ENCODE measurements at places on chromosomes 4 and X.

DNA sequence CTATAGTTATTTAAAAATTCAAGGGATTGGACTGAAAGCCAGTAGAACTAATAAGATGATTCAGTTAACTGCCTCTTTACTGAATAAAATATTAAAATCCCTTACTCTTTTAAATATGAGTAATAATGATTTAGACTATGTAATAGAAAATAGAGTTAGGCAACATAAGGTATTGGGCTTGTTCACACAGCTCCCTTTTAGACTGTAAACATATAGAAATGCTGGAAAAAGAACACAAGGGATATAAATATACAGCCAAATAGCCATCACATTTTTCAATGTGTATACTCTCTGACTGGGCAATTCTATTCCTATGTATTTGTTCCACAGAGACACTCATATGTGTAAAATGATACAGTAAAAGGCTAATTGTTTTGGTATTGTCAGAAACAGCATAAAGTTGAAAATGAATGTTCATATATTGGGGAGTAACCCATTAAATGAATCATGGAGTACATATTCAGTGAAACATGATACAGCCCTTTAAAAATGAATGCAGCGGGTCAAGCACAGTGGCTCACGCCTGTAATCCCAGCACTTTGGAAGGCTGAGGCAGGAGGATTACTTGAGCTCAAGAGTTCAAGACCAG lies 129.8 kb downstream of the TBC1D19 start:
- DNase-seq = no peak

DNA sequence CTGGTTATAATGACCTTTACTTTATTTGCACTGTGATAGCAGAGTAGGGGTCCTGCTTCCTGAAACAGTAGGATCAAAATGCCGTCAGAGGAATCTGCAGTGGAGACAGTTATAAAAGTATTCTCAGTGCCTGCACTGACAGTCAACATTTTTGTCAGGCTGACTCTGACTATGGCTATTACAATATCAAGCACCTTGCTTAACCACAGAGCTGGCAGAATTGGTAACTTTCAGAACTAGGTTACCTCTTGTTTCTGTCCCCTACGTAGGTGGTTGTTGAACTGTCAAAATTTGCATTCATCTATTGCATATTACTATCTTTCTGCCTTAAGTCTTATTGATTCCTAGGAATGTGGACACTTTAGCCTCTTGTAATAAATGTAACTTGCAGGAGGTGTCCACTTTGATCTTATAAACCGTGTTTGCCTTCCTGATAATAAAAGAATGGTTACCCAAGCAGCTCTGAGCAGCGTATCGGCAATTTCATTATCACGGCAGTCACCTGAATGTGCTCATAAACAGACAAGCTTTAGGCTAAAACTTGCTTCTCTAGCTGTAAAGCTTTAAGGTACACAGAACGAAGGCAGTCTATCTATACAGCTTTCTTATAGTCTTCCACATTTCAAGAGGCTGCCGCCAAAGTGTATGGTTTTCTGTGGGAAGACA lies 353.0 kb upstream of the GALNT7 start:
- no peak for DNase-seq

- DNase-seq = no peak
These were observed 149.8 kb downstream of the EFNB1 start for GRCh38 chrX:68978655-68979054.

GRCh38 chrX:107775000-107775733 lies 420 bp downstream of the TSC22D3 start:
- DNase-seq = no peak

DNA sequence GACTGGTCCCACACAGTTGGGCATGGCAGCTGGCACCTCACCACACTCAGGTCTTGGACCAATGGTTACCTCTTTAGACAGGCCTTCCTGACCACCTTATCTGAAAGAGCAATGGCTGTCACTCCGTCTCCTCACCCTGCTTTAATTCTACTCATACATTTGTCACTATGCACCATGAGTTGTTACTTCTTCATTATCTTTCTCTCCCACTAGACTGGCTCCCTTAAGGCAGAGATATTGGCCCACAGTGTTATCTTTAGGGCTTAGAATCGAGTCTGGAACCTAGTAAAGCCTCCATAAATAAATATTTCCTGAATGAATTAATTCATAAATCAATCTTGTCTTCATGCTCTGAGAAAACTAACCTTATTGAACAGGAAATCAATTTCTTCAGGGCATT lies 46.6 kb downstream of the DCHS2 start:
- DNase-seq = no peak

DNA sequence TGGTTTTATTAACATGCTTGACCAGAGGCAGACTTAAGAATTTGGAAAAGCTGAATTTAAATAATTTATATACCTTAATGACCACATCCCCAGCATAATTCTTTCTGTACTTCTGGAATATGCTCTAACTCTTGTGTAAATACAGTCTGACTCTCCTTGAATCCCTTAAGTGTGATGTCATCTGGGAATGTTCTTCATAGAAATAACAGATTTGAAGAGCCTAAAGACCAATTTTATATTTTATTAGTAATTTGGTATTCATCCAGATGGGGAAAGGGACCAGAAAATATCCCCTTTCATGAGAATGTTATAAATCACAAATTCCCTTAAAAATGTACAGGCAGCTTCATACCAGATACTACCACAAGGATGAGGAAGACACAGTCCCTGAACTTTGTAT lies 58.3 kb downstream of the KCNIP4 start:
- no peak for DNase-seq

All from right hindlimb (tissue), 1 donor.